ENCODE measurements at places on chromosomes 3 and 15.

DNA sequence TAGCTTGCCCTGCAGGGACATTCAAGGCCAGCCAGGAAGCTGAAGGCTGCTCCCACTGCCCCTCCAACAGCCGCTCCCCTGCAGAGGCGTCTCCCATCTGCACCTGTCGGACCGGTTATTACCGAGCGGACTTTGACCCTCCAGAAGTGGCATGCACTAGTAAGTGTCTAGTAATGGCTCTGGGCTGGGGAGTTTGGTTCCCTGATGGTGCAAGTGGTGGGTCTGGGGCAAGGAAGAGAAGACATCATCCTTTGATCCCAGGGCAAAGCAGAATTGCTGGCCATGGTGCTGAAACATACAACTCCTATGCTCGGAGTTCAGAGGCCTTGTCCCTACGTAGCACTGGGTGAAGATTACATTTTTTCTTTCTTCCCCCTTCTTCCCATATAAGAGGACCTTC is 311.4 kb downstream of the EPHB1 start:
- peak; percentile 45 for DNase-seq

DNA sequence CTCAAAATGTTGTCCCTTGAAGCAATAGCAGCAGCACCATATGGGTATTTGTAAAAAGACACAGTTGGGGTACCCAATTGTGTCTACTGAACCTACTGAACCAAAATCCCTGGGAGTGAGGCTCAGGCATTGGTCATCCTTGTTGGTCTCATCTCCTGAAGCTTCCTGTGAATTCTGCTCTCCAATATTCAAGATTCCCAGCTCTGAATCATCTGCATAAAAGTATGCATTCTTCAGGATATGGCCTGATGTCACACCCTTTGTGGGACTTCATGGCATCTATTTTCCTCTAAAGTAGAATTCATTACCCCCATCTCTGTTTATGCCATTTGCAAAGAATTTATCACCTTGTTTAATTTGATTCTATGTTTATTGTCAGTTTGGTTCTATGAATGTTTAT is 13.3 kb upstream of the PTX3 start:
- no peak for DNase-seq

DNA sequence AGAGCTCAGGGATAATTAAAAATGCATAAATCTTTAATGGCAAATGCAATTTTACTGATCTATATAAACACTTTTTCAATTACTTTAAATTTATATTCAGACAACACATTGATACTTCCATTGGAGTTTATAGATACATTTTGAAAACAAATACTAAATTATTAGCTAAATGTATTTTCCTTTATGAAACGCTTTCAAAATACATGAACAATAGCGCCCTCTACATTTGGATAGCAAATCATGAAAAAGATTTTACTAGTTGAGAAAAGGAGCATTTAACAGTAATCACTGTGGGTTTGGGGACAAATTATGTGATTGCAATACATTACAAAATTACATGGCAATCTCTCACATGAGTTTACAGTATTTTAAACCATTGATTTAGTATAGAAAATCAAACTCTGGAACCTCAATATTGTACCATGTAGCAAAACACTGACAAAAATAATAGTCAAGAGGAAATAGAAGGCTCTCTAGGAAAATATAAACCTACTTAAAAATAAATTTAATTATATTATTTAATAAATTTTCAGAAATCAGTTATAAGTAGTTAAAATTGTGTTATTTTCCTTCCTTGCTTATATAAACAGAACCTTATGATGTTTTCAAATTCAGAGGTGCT is 207.9 kb downstream of the ZIC1 start:
- DNase-seq, result peak; percentile 58

- DNase-seq, result peak; percentile 100
These were observed at the start of gene AP2M1 for GRCh38 chr3:184174646-184175492. AP2M1 (plus strand) TSS chr3:184174855; CDS start chr3:184176994, 2,139 bp downstream.

GRCh38 chr3:6717026-6717943 is 143.6 kb upstream of the GRM7 start:
- DNase-seq, result no peak

DNA sequence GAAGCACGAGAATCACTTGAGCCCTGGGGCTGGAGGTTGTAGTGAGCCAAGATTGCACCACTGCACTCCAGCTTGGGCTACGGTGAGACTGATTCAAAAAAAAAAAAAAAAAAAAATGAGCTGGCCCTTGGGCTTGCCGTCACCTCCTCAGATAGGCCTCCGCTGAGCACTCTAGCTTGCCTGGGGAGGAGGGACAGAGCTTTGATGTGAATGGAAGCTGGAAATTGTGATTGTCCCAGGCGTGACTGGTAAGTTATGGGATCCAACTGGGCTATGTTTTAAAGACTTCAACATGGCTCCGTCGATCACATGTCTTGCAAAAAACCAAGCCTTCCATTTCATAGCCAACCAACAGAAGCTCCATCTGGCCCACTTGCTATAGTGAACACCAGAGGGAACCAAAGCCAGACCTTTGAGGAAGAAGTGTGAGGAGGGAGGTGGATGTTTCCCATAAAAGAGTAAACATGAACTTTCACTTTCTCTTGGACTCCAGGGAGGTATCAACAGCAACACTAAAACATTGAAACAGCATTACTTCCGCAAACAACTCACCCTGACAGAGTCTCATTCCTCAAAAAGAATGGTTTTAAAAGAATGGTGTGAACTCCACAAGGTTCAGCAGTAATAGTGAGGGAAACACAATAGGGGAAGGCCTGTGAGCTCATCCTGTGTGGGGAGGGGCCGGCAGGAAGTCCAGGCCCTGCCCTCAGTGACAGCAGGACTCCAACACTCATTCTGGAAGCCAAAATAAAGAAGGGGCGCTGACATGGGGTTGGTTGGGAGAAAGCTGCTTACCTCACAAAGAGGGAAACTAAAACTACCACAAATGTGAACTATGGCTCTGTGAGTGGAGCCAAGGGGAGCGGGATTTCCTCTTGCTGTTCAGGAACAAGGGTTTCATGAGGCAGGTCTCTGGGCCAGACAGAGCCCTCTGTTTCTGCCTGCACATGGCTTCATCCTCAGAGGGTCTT is 59.2 kb upstream of the IL12A start:
- DNase-seq, result no peak

GRCh38 chr3:113556946-113557335 is 24.6 kb downstream of the SIDT1 start:
- DNase-seq, result no peak

DNA sequence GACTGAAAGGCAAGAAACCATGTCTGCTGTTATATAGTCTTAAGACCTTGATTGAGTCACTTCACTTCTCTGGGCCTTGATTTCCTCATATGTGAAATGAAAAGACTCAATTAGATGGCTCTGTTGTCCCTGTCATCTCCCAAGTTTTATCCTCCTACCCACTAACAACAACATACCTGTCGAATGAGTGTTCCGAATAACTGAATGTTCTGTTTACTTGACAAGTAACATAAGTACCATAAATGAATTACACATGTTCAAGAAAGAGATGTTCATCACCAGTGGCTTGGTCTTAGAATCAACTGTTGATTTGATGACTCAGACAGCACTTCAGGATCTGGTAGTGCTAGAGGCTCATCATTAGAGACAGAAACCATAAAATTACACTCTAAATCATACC is 311.7 kb downstream of the VPS13C start:
- DNase-seq, result no peak

GRCh38 chr15:60047701-60048100 is 43.6 kb downstream of the FOXB1 start:
- DNase-seq, result no peak

DNA sequence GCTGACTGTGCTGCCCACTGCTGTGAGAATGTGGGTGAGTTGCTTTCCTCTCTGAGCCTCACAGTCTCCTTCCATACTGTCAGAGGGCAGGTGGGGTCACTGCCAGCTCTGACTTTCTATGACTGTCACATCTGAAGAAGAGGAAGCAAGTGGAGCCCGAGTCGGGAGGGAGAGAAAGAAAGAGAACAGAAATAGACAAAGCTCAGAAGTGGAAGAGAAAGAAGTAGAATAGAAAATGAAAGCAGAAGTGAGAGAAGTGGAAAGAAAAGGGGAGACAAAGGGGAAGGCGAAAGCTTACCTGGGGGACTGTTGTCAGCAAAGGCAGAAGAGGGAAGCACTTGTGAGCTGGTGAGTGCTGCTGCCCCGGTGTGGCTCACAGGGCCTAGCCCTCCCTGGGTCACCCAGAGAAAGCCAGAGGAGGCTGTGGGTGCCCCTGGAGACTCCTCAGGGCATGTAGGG is 57.9 kb downstream of the EPHB1 start:
- no peak for DNase-seq

DNA sequence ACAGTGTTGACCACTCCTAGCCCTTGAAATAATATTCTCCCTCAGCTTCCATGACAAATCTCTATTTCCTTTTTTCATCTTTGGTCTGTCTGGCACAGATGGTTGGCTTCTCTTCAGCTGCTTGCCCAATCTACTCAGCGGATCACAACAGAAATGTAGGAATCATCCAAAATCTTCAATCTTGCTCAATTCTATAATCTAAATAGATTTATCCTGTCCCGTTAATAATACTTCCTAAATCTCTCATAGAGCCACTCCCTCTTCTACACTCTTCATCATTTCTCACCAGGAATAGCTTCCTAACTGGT is 3.8 kb downstream of the PEAK1 start:
- no peak for DNase-seq

- DNase-seq, result no peak
These were observed 381.2 kb upstream of the ATP11B start for GRCh38 chr3:182412066-182412465.

DNA sequence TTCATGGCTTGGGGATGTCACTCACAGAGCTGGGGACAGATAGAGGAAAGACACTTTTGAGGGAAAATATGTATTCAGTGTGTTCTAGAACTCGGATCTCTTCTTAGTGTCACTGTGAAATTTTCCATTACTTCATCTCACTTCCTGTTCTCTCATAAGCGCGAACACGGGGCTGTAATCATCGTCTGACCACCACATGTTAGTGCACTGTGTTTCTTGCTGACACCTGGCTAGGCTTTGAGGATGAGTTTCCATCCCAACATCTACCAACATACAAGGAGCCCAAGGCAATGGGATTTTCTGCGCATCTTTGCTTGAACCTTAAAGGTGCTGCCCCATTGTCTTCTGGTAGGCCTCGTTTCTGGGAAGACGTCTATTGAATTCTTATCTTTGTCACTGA is 84.0 kb downstream of the LIPC start:
- no peak for DNase-seq

DNA sequence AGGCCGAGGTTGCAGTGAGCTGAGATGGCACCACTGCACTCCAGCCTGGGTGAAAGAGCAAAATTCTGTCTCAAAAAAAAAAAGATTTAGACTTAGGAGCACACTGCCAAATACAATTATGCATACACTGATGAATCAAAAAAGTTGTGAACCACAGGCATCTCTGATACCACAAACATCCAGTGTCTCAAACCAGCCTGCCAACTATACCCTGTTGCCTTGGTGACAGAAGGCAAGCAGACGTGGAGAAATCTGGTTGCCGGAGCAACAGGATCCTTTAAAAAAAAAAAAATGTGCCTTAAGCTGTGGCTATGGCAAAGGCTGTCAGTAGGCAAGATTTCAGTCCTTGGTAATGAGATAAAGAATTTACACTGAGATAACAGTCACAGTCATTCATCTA is 202.3 kb downstream of the NEK10 start:
- DNase-seq, result no peak

DNA sequence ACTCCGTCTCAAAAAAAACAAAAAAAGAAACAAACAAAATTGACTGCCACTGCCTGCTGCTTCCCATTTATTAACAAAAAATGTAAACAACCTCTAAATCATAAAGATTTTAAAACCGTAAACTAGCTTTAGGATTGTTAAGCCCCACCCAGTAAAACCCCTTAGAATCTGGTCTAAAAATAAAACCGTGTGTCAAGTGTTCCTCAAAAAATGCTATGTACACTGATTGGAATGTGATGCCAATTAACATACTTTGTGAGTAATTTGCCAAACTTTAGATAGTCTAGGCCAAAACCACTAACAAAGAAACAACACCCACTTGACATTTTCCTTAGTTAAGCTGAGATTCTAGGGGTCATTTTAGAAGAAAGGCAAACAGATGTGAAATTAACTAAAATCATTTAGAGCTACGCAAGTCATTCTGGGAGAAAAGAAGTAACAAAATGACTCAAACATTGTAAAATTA is 5.3 kb downstream of the RAF1 start:
- peak; percentile 37 for DNase-seq

GRCh38 chr3:195908694-195909581 is 587 bp upstream of the TNK2 start:
- no peak for DNase-seq

GRCh38 chr3:194284351-194284750 is 66.8 kb downstream of the CPN2 start:
- no peak for DNase-seq

- DNase-seq, result no peak
These were observed 99.9 kb upstream of the TP63 start for GRCh38 chr3:189531271-189531670.

DNA sequence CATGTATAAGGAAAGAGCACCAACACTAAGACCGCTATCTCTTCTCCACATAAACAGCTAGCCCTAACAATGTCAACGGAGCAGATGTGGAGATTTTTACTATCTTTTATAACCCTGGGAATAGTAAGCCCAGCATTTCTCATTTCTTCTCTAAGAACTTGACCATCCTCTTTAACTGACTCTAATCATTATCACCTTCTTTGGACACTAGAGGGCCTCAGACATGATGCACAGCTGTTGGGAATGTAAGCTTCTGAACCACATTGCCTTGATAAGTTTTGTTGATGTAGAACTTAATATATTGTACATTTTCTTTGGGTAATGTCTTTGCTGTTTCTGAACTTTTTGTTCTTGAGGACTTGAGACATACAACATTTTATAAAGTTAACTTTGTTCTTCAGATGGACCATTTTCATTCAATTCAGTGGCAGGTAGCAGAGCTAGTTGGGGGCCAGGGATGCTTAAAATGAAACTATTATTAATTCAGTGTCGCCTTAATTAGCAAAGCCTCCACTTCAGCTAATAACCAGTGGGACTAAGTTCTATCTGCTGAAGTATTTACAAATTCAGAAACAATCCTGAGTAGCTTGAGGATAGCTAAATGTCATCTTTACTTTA is 9.6 kb upstream of the TAGLN3 start:
- DNase-seq, result peak; percentile 82

DNA sequence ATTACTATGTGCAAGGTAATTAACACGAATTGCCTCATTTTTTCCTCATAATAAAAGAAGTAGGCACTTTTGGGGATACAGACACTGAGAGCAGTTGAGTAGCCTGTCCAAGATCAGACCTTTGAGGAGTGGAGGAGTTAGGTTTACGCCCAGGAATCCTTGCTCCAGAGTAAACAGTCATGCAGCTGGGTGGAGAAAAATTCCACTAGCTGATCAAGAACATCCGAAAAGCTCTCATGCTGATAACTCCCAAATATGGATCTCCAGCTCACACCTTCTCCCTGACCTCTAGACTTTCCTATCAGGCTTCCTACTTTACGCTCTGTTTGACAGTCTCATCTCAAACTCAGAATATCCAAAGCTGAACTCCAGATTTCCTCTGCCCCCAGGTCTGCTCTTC is 53.3 kb downstream of the ST6GAL1 start:
- DNase-seq, result no peak

GRCh38 chr15:101056366-101057334 is 137.5 kb downstream of the LRRK1 start:
- no peak for DNase-seq

GRCh38 chr15:36275656-36276055 is 303.8 kb upstream of the CDIN1 start:
- no peak for DNase-seq

GRCh38 chr3:111639316-111639715 is 44.2 kb upstream of the ZBED2 start:
- no peak for DNase-seq

Data from RKO (cell line).